Activated naive CD4-positive, alpha-beta T cell treated with anti-CD3 and anti-CD28 coated beads, Interleukin-2, amount 50 U/mL, for 72 hours (primary cell): ENCODE measurements at places on chromosomes 4 and X.

DNA sequence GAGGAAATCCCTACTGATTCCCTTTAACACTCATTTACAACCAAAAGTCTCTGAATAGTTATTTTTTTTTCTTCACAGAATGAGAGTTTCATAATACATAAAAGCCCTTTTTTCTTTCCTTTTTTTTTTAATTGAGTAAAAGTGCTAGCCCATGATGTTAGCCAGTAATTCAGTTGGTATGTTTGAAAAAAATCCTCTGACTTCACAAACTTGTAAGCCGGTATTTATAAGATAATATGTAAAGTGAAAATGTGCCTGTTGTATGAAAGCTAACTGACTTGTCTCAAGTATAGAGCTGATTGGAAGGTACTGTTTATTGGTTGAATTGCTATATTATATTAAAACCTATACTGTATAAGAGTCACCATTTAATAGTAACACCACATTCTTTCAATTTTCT, 70.2 kb upstream of the NEIL3 start:
- DNase-seq = no peak

DNA sequence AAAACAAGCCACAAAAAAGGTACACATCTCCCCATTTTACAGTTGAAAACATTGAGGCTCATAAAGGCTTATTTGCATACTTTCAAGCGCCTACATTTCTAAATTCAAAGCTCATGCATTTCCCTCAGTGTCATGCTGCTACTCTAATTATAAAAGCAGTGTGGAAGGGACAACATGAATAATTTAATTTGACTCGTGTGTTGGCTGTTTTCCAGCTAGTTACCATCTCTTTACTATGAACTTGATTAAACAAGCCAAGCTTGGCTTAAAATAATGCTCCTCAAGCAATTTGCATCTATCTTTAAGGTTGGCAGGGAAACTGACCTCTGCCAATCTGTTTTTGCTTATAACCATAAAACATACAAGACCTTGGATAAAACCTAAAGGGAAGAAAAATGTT, 252.5 kb upstream of the NEIL3 start:
- DNase-seq = no peak

DNA sequence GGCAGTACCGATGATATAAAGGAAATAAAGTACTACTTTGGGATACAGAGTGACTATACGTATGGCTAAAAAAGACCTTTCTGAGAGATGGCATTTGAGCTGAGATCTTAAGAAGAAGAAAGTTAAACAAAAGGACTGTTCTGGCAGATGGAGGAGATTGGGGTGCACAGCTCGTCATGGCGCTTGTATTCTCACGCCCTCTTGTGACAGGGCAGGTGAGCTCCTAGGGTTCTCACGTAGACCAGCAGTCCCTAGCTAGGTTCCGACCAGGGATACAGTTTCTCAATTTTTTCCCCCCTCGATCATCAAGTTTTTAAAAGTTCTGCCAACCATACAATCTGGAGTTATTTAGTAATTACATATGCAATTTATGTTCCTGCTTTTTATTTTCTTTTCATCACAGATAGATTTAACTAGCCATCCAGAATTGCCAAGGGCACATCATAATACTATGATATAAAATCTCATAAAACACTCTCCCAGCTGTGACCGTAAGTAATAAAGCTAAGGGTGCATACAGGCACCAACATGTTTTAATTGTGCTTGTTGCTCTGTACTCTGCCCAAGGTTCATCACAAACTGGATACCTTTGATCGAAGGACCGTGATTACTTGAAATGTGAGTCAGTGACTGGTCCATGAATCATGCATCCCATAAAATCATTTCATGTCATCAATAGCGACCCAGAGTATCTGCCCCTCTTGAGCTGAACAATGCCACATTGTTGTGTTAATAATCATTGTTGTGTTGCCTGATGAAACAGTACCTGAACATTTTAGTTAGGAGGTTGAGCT, 69.4 kb upstream of the ZNF518B start:
- no peak for DNase-seq

- no peak for DNase-seq
Measured at GRCh38 chr4:167966143-167966542, 126.2 kb upstream of the ANXA10 start.

DNA sequence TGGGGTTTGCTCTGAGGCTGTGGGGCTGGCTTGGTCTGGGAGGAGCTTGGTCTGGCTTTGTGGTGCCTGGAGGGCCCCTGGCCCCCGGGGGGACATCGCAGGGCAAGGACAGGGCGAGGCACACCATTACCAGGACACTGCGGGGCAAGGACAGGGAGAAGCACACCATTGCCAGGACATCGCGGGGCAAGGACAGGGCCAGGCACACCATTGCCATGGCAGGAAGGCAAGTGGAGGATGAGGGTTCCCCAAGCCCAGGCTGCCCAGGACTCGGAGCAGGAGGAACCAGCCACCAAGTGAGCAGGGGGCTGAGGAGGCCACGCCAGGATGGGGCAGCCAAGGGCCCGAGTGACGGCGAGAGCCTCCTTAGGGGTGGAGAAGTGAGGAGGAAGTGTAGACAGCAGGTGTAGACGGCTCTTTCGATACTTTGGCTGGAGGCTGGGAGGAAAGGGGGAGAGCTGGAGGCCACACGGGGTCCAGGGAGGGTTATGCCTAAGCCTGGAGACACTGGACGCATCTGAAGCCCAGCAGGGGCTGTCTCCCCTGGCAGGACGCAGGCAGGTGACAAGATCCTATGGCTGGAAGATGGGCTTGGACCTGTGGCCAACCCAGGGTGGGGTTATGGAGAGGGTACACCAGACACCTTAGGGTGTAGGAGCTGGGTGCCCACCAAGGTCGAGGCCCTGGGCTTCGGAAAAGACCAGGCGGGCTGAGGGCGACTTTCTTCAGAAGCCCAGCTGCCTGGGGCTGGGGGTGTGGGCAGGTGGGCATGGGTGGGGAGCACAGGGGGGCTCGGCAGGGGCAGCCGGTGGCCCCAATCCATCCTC, 7.3 kb downstream of the NKX1-1 start:
- DNase-seq = no peak

- no peak for DNase-seq
Measured at GRCh38 chr4:177974461-177974860, 532.2 kb upstream of the AGA start.

DNA sequence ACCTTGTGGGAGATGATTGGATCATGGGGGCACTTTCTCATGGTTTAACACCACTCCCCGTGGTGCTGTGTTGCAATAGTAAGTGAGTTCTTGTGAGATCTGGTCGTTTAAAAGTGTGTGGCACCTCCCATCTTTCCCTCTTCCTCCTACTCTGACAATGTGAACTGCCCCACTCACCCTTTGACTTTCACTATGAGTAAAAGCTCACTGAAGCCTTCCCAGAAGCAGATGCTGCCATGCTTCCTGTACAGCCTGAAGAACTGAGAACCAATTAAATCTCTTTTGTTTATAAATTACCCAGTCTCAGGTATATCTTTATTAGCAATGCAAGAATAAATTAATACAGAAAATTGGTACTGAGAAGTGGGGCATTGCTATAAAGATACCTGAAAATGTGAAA, 509.6 kb upstream of the CT83 start:
- no peak for DNase-seq
